ENCODE measurements at places on chromosomes 4 and X.

- no peak for DNase-seq
Observed at GRCh38 chr4:82789025-82789776, 9.4 kb downstream of the SCD5 start.

DNA sequence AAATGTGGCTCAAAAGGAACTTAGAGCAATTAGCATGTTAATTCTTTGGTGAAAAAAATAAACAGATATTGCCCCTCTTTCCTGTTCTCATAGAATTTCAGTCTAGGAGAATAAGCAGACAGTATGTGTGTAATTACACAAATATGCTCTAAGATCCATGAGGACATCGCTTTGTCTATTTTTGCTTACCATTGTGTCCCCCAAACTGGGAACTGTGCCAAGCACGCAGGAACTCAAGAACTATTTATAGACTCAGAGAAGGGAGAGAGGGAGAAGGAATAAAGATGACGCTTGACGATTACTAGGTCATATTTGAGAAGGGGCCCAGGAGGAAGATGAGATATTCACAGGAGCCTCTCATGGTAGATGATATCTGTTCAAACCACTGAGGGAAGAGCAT, 692.6 kb downstream of the RAB28 start:
- DNase-seq, result no peak

GRCh38 chr4:183532821-183533220, 28.0 kb downstream of the ING2 start:
- DNase-seq, result no peak

- no peak for DNase-seq
Observed at GRCh38 chr4:17932041-17932440, 89.5 kb downstream of the LCORL start.

GRCh38 chrX:49120091-49120490, 3.4 kb downstream of the GPKOW start:
- no peak for DNase-seq

DNA sequence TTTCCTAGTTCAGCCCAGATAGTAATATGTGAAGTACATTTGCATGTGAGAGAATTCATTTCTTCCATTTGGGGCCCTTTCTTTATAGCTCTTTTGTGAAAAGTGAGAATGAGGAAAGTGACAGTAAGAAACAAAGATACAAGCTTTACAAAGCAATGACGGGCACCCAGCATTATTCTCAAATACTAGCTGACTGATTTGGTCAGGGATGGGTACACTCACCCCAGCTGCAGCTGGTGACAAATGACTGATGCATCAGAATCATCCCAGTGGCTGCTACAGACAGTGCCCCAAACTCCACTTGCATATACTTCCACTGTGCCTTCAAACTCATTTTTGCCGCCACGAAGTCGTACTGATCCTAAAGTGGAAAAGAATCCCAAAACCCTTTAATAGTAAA, 14.8 kb downstream of the PRSS12 start:
- no peak for DNase-seq

Measured in GM12891 (cell line).